ENCODE measurements at places on chromosomes 6 and 20.
A peak's percentile ranks its signal among the peaks of the same experiment; 100 is the strongest.

- DNase-seq, result no peak
Measured at GRCh38 chr6:108746366-108746765, 101.9 kb upstream of the ARMC2 start.

DNA sequence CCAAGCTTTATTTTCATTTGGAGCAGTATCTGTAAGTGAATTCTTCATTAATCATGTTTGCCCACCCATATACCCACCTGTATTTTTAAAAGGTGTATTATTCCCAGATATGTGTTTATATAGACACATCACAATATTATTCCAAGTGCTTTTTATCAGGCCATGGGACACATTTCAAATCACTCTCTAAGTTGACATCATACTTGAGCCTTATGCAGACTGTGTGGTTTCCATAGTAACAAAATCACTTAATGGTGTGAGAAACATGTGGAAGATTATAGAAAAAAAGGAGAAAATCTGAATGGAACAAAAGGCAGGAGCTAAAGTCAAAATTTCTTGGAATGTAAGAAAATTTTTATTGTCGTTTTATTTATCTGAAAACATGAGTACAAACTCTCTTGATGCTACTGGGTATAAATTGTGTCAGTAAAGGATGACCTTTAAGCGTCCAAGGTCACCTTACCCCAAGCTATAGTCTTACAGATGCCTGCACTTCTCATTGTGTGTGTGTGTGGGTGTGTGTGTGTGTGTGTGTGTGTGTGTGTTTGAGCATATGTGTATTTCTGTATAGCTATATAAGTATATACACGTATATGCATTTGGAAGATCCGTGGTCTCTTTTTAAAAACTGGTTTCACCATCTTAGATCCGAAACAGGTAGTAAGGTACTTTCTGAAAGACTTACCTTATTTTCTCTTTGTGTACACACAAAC, 79.8 kb upstream of the CCN6 start:
- DNase-seq, result no peak

GRCh38 chr6:134316733-134317431, 1.0 kb downstream of the SGK1 start:
- DNase-seq, result no peak

DNA sequence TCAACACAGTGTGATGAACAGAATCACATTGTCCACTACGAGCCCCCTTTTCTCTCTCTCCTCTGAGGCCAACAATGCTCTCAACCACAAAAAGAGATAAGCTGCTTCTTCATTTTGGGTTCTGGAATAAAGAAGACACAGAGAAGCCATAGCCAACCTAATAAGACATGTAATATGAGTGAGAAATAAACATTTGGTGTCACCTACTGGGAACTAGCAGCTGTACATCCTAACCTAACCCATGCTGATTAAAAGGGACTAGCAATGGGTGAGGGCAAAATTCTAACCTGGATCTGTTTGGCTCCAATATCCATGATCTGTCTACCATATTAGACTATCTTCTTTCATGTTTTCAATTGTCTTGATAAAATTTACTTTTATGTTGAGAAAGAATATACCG, 369.1 kb upstream of the MARCKS start:
- no peak for DNase-seq

GRCh38 chr20:23246717-23247664, 103.6 kb upstream of the NXT1 start:
- DNase-seq, result no peak

- DNase-seq, result no peak
Measured at GRCh38 chr6:163490826-163491577, 76.5 kb downstream of the QKI start.

- peak; percentile 91 for DNase-seq
Measured at GRCh38 chr20:327186-328026, 2.1 kb downstream of the SOX12 start.

DNA sequence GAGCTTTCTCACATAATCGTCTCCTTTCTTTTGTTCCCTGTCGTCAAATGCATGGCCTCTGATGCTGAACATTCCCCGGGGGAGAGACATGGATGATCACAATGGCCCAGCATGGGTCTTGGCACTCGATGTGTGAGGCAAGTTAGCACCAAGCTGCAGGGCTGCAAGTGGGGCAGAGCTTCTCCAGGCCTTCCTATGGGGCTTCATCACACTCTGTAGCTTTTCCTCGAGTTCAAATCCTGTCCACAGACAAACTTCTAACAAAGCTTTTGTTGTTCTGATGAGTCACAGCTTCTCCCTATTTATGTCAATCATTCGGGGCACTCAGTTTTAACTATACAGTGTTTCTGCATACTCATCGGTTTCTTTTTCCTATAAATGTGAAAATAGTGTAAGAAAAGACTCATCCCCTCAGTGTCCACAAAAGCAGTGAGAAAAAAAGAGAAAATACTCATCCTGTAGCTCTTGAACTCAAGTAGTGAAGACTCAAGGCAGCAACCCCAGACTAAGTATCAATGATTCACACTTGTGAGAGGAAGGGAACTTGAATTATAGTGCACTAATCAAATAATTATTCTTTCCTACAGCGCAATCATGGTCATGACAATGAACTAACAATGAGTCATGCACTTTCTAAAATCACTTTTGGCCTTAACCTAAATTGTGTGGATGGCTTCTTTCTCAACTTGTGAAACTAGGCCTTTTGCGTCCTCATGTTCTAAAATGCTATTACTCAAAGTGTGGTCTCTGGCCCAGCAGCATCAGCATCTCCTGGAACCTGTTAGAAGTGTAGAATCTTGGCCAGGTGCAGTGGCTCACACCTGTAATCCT, 68.4 kb upstream of the NOX3 start:
- no peak for DNase-seq

DNA sequence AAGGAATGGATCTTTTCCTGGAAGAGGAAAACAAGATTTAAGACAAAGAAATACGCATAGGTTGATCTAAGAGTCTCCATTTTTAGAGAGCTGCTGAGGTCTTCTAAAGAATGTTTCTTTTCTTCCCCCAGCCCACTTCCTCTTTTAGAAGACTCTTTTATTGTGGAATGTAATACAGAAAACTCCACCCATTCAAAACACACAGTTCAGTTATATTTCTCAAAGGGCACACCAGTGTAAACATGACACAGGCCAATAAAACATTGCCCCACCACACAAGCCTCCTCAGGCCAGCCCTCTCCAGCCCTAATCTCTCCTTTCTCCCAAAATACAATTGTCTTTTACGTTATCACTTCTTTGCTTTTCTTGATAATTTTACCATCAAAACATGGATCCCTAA, 42.8 kb downstream of the SLC35B3 start:
- DNase-seq, result peak; percentile 53

DNA sequence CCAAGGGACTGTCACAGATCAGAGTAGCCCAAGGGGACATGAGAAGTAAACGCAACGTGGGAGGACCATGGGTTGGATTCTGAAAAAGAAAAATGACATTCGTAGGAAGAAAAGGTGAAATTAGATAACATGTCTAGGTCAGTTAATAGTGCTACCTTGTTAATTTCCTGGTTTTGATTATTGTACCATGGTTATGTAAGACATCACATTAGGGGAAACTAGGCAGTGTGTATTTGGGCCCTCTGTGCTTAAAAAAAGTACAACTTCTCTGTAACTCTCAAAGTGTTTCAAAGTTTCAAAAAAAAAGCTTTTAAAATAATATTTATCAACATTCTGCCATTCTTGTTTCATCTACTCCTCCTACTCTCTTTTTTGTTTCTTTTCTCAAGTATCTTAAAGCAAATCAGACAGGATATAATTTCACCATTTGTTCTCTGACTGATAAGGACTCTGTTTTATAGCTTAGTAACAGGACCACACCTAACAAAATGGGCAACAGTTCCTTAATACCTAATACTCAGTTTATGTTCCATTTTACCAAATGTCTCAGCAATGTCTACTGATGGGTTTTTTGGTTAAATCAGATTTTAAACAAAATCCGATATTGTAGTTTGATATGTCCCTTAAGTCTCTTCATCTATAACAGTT, 97.1 kb upstream of the PLCB4 start:
- DNase-seq, result no peak

DNA sequence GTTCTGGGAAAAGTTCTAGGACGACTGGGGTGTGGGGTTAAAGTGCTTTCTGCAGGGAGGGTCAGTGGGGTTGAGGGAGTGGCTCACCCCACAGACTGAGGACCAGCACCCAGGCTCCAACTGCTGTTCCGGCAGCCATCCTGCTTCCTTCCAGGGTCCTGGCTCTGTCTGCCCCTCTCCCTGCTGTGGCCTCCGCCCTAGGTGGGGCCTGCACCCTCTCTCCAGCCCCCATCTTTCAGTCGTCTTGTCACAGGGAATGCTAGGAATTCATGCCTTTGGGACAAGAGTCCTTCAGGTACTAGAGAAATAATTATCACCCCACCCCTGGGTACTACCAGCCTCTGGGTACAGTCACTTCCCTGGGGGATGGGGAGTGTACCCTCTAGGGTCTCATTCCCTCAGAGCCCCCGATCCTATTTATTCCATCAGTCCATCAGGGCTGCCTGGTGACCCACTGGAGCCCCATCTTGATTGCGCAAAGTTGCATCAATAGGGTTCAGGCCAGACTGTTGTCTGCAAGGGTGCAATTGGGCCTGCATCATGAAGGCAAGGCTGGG, at the start of gene AGER:
Gene AGER, minus strand, starts transcription at position 170 of the 557 bp plus-strand sequence. Its CDS starts 31 bp downstream, at position 139.
- no peak for DNase-seq
